Panc1 (cell line): ENCODE measurements at places on chromosomes 5 and 9. TPM values are rescaled to one million over a fixed set of nuclear protein-coding genes. Genes with fewer than 3 reads are reported as not detected.

Gene FOXD4L3
- not detected for total RNA-seq

Gene EQTN
- not detected for total RNA-seq

Gene MAMDC2
- total RNA-seq = 1.5 TPM

Gene TMC1
- total RNA-seq = 0.36 TPM

Gene FAXDC2
- 0.39 TPM for total RNA-seq

Gene GHR
- 0.05 TPM for total RNA-seq

Gene MYMK
- total RNA-seq = not detected

Gene LURAP1L
- 6.8 TPM for total RNA-seq

Gene MAP1B
- total RNA-seq = 82.3 TPM

Gene STK32A
- not detected for total RNA-seq

Gene FCHO2
- 25.3 TPM for total RNA-seq

Gene IRX2
- 0.10 TPM for total RNA-seq

Gene C5
- 1.6 TPM for total RNA-seq

Gene ADGRD2
- total RNA-seq = not detected

Gene LRRC19
- total RNA-seq = not detected

Gene FBP1
- total RNA-seq = 0.36 TPM

Gene WDR31
- 0.80 TPM for total RNA-seq

Gene PCDHGC4
- total RNA-seq = 0.57 TPM

Gene MCIDAS
- 2.9 TPM for total RNA-seq

Gene ADRB2
- total RNA-seq = 1.0 TPM

Gene ZER1
- 16.2 TPM for total RNA-seq

Gene SLC45A2
- not detected for total RNA-seq

Gene ADAMTS2
- 0.13 TPM for total RNA-seq

Gene BARHL1
- total RNA-seq = not detected

Gene MIER3
- total RNA-seq = 29.7 TPM

Gene PCDHB16
- total RNA-seq = 1.8 TPM

Gene ZNF618
- total RNA-seq = 1.8 TPM

Gene C5orf58
- 0.15 TPM for total RNA-seq

Gene CBY3
- 0.39 TPM for total RNA-seq

Gene TSTD2
- 10.1 TPM for total RNA-seq
